ENCODE measurements at places on chromosomes 6 and 20.
A peak's percentile ranks its signal among the peaks of the same experiment; 100 is the strongest.

GRCh38 chr6:149476789-149477455, 7.9 kb downstream of the ZC3H12D start:
- no peak for DNase-seq

DNA sequence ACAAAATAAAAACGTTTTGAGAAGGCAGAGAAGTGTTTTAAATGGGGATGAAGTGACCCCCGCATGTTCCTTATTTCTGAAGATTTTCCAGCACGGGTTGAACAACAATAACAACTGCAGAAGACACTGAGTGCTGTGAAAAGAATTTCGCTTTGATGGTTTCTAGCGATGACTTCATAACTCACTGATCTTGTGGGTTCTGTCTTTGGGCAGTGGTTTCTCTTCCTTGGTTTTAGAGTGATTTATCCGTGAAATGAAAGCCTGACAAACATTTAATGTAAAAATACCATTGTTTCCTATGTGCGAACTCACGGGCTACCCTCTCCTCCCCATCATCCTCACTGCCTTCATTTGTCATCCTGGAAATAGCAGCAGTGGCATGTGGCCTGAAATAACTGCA, 793.9 kb downstream of the QKI start:
- DNase-seq = no peak

- DNase-seq = no peak
Measured at GRCh38 chr6:157188213-157188612, 135.1 kb downstream of the TMEM242 start.

DNA sequence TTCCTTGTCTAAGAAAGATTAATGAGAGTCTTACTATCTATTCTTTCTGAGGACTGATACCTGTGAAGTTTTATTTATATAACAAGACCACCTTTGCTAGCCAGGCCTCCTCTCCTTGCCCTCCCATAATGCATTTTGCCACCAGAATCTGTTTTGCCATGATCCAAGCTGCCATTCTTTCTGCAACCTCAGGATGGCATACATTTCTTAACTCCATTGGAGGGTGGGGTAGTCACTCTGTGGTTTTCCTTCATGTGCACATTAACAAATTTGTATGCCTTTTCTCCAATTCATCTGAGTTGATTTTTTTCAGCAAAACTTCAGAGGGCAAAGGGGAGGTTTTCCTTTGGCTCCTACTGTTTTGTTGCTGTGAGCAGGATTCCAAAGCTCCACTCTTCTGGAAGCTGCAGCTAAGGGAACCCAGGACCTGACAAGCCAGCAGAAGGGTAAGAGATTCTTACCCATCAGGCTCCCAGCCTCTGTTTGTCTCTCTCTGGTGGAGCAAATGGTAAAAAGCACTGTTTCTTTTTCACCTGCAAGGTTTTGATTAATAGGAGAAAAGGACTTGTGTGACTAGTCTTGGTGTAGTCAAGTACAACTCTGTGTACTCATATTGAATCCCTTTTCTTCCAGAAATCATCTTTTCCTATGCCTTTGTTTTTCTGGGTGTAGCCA, 26.2 kb upstream of the ENPP4 start:
- peak; percentile 42 for DNase-seq
